ENCODE measurements at places on chromosomes 7 and 10.
A peak's percentile ranks its signal among the peaks of the same experiment; 100 is the strongest.

DNA sequence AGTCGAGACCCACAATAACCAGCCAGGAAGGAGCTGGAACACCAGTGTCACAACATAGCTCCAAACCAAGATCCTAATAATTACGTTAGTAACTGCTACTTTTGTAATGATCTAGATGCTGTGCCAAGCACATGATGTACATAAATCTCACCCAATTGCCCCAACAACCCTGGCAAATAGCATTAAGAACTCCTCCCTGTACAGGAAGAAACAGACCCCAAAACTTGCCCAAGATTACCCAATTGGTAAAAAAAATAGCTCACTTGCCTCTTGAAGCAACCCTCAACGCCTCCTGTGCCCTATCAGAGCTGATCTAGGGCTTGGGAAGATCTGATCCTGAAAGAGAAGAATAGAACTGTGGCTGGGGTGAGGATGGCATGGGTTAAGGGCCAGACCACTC, 628.7 kb upstream of the AUTS2 start:
- no peak for DNase-seq

GRCh38 chr7:94507962-94508361, 1.6 kb upstream of the CASD1 start:
- DNase-seq, result no peak

DNA sequence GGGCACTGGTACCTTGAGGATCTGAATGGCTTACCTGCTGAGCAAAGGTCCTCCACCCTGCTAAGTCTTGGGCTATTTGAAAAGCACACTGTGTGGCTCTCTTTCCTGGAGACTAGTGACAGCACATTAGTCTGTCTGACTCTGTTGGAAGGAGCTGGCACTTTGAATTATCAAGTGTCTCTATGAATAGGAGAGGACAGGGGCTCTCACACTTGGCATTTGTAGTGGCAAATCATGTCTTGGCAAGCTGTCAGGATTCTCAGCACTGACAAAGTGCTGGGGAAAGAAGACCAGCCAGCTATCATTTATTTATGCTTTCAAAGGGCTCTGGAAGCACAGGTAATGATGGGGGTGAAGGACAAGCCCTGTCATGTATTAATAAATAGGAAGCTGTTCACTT, 62.8 kb downstream of the MTPN start:
- peak; percentile 48 for DNase-seq

DNA sequence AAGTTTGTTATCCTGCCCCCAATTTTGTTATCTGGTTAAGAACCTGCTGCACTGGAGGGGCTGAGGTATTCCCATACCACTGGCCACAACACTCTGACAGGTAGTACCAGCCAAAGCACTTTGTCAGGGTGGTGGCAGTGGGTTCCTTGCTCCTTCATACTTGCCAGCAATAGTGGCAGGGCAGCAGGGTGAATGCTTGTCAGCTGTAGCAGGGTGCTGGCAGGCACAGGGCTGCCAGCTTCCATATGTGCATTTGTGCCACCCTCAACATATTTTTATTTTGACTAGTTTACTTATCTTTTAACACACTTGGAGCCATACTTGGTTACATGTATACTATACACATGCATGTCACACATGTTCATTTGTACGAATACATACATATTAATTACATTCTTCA, 294.0 kb upstream of the VWC2 start:
- DNase-seq, result no peak

- no peak for DNase-seq
These were observed 139.7 kb downstream of the TMEM26 start for GRCh38 chr10:61313460-61313859.

- DNase-seq, result no peak
These were observed 34.2 kb upstream of the ANKRD2 start for GRCh38 chr10:97538411-97538810.

DNA sequence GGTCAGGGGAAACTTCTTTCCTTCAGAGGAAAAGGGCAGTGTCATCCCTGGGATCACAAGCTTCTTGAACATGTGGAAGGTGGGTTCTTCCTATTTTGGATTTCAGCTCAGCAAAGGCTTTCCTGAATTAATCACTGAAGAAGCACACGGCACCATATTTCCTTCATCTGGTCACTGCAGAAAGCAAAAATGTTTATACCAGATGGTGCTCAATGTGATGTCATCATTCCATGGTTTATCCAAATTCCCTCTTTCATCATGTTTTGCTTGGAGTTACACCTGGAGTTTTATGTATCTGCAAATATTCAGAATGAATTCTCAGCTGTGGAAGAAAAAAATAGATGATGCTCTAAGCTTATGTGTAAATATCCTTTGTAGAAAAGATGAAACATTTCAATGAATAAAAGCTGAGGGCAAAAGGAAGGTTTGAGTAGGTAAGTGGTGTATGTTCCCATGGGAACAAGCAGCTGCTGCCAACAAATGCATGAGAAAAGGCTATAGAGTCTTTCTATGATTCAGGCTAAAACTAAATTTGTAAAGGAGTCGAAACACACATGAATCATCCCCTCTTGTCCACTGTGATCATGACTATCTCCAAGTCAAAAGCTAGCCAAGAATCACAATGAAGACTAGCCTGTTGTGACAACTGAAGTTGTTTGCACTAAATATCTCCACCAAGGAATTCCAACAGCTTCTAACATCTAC, 26.9 kb upstream of the BPGM start:
- DNase-seq, result no peak

- no peak for DNase-seq
These were observed 12.2 kb downstream of the IGF2BP3 start for GRCh38 chr7:23458044-23458443.
